Left renal pelvis (tissue), 4 donors: ENCODE measurements at places on chromosomes 1 and 21.
A peak's percentile ranks its signal among the peaks of the same experiment; 100 is the strongest.

DNA sequence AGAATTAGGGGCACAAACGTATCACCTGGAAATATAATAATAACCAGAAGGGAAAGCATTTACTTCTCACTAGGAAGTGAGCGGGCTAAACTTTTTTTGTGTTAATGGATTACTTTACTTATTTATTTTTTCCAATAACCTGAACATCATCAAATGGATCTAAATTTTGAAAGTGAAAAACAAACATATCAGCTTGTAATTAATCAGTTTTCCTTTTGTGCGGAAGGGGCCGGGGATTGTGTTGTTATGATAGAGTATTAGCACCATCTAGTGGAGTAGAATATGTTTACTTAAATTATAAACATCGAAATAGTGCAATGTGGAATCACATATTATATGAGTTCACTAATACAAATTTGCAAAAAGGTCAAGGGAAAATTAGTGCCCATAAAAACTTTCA, 9.0 kb downstream of the CFH start:
- DNase-seq = peak; percentile 14

- DNase-seq = no peak
Measured at GRCh38 chr1:37127254-37127748, 93.0 kb upstream of the GRIK3 start.

DNA sequence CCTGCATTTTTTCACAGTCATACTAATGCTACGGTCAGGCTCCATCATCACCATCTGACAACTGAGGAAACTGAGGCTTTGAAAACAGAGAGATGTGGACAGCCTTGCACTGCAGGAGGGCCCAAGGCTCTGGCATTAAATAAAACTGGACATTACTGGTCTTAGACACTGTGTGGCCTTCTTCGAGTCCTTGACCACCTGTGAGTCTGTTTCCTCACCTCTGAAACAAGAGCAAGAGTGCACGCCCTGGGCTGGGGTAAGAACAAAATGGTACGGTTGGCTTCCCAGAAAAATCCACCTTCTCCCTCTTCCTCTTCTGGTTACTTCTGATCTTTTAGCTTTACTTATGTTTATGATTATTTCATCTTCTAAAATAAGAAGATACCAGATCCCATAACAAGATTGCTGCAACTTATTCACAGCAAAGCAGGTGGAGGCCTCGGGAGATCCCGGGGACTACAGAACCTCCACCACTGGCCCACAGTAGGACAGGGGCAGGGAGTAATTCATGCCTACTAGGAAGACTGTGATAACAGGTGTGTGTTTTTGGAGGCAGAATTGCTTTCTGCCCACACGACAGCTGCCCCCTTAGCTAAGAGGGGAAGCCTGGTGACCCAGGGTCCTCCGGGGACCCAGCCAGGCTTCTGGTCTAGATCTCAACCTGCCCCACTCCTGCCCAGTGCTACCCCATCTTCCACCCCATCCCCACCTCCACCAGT, 156.4 kb upstream of the EDN2 start:
- no peak for DNase-seq

- no peak for DNase-seq
Measured at GRCh38 chr1:23116921-23117699, 51.5 kb downstream of the LUZP1 start.

DNA sequence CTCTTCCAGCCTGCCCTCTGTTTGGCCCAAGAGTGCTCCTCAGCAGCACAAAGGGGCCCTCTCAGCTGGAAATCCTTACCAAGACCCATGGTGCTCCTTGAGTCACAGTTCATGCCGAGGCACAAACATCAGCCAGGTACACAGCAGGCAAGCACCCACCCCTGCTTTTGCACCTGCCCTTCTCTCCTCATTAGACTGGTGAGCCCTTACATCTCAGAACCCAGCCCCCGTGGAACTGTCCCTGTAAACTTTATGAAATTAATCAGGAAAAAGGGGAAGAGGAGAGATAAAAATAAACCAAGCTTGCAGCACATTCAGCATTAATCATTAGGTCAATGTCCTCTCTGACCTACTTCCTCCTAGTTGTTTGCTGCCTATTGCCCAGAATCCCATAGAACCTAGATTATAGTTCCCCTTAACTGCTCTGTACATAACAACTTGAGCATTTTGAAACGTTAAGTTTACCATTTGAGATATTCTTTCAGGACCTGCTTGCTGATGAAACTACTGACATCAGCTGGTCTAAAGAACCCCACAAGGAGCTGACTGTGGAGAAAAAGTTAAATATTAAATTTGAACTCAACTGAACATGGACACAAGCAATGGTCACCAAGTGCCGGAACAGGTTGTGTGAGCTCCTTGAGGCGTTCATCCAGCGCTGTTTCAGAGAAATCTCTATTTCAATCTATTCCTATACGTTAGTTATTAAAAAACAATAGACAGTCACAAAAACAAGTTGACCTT, 738.4 kb downstream of the MATN1 start:
- DNase-seq = peak; percentile 40

GRCh38 chr1:67359592-67359991, 51.9 kb downstream of the IL12RB2 start:
- DNase-seq = no peak

- DNase-seq = no peak
Measured at GRCh38 chr1:178189814-178190213, 95.9 kb downstream of the RASAL2 start.
